Lower leg skin (tissue), 4 donors: ENCODE measurements at places on chromosomes 2 and 18. TPM values are rescaled to one million over a fixed set of nuclear protein-coding genes. Genes with fewer than 3 reads are reported as not detected.

Gene DTNA
- total RNA-seq, result 5.9 TPM

Gene BCL2
- 20.1 TPM for total RNA-seq

- DNase-seq, result no peak
These were observed 235.0 kb downstream of the KLHL29 start for GRCh38 chr2:23619941-23620340.

DNA sequence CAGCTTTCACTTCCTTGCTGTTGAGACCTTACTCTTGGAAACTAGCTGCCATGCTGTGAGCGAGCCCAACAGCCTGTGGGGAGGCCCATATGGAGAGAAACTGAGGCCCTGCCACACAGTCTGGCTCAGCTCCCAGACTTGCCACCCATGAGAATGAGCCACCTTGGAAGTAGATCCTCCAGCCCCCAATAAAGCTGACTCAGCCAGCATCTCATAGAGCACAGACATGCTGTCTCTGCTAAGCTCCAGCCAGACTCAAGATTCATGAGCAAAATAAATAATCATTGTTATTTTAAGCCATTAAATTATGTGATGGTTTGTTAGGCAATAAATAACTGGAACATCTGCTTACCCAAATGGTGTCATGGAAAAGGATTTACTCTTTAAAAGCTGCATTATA is 53.6 kb upstream of the DDX18 start:
- no peak for DNase-seq

DNA sequence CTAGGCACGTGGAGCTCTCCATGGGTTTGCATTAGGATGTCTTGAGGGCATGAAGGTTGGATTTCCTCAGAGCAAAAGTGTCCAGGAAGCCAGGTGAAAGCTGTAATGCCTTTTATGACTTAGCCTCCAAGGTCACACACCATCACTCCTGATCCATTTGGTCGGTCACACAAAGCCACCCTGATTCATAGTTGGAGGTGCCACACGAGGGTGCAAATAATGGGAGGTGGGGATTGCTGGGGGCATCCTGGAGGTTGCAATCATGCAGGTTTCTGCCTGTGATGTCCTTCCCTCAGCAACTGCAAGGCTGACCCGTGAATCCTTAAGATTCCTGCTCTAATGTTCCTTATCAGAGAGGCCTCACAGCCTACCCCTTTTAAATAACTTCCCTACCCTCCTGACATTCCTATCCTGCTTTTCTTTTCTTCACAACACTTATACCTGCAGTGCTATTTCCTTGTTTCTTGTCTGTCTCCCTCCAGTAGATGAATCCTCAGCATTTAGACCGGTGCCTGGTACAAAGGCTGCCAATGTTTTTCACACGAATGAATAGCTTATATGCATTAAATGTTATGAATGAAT is 97.1 kb downstream of the LIPG start:
- no peak for DNase-seq

Gene MARCO
- total RNA-seq, result 0.91 TPM

- DNase-seq, result no peak
These were observed 132.6 kb downstream of the C1D start for GRCh38 chr2:67930156-67930555.

Gene STEAP3
- 16.7 TPM for total RNA-seq

GRCh38 chr2:6993229-6993640 is 76.0 kb downstream of the RNF144A start:
- no peak for DNase-seq

Gene RAB27B
- total RNA-seq, result 34.8 TPM

Gene HS6ST1
- 56.2 TPM for total RNA-seq

Gene FBXO15
- not detected for total RNA-seq

Gene HOXD10
- 1.4 TPM for total RNA-seq

DNA sequence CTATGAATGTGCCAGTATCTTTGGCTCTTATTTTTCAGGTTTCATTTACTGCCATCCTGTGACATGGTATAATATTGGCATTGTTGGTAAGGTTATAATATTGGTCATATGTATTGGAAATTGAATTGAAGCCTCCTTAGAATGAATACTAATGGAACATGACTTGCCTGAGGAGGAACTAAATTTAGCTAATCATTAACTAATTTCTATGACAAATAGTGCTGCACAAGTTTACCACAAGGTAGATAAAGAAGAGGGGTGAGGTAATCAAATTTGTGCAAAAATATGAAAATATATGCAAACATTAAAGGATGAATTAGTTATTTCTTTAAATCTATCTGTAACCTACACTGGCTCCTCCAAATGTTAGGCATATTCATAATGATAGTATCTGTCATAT is 43.2 kb upstream of the ORC2 start:
- DNase-seq, result no peak

DNA sequence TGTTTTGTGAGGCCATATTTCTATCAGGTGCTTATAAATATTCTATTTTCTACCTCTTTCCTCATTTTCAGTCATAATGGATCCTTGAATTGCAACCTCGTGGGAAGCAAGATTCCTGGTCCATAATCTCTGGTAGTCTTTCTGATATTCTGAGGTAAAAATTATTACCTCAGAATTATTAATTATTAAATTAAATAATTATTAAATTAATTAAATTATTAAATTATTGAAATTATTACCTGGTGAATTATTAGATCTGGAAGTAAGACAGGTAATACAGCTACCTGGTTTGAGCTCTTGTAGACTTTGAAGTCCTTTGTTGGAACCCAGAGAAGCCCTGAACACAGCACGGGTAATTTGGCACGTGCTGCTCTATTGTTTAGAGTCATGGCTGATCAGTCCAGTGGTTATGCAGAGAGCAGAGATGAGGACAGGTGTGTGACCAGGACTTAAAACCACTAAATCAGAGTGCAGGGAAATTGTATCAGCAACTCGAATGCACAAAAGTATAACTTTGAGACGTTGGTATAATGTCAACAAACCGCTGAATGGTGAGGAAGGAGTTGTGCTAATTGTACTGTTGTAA is 46.8 kb upstream of the PTPRM start:
- no peak for DNase-seq

Gene POTEI
- not detected for total RNA-seq

Gene NDUFV2
- 111 TPM for total RNA-seq

GRCh38 chr2:96688649-96689430 is 46.3 kb downstream of the FER1L5 start:
- no peak for DNase-seq

- DNase-seq, result no peak
These were observed 50.7 kb downstream of the CIB4 start for GRCh38 chr2:26590508-26590907.

Gene GREB1L
- total RNA-seq, result 4.3 TPM

Gene ZEB2
- total RNA-seq, result 28.0 TPM

Gene RAB6D
- not detected for total RNA-seq

DNA sequence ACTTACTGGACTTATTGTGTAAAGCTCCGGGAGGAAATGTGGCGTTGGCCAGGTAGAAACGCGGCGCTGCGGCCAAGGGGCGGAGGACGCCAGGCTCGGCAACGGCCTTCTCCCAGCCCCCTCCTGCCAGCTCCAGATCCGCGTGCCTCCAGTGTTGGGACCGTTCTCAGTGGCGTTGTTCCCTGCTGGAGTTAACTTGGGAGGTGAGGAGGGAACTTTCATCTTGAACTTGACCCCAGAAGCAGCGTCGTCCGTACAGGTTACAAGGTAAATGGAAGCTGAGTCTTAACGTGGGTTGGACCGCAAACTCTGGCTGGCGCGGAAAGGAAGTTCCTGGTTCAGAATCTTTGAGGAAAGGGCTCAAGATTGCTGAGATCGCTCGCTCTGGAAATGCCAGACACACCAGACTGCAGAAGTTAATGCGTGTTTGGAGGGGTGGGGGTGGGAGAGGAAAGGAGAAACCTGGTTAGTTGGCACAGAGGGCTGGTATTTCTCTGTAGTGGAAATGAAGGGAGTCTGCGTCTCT is 1.3 kb downstream of the TANC1 start:
- no peak for DNase-seq

- no peak for DNase-seq
These were observed 33.4 kb downstream of the THSD7B start for GRCh38 chr2:136798766-136799165.

DNA sequence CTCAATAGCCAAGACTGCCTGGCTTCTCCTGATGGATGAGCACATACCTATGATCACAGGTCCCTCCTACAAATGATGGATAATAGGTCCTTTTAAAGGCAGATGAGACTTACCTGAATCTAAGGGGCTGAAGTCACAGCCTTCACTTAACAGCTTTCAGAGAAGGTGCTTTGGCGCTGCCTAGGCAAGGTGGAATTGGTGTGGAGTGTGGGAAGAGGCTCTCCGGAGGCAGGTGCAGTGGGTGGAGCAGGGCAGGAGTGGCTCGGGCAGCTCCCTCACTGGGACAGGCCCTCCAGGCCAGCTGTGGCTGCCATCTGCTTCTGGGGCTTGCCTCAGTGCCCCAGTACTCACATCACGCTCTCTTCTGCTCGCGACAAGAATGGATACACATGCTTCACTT is 99.0 kb upstream of the TPO start:
- DNase-seq, result no peak

Gene STPG4
- total RNA-seq, result not detected

DNA sequence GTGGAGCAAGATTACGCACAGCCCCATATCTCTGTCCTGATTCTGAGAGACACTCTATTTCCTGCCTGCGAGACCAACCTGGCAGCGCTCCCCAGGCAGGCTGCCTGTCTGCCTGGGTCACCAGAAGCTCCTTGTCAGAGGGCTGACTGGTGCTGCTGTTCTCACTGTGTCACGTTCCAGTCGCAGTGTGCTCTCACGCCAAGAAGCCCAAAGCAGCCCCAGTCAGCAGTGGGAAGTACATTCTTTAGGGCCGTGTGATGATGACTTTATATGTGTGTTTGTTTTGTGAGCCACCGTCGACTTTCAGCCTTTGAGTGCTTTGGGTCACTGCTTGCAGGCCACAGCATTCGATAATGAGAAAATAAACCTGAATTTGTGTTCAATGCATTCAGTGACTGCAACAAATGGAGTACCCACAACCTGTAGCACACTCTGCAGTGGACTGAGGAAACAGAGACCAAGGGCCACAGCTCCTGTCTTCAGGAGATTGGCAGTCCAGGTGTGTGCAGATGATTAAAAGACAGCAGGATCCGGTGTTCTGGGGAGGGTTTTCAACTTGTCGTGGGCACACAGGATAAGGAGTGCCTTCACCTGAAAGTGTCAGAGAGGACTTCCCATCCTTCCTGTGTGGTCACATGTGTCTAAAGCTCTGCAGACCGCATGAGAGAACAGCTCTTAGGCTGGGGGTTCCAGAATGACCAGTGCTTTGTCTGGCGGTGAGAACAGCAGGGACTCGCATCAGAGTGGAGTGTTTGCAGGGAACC is 4.8 kb downstream of the TNFRSF11A start:
- DNase-seq, result no peak

DNA sequence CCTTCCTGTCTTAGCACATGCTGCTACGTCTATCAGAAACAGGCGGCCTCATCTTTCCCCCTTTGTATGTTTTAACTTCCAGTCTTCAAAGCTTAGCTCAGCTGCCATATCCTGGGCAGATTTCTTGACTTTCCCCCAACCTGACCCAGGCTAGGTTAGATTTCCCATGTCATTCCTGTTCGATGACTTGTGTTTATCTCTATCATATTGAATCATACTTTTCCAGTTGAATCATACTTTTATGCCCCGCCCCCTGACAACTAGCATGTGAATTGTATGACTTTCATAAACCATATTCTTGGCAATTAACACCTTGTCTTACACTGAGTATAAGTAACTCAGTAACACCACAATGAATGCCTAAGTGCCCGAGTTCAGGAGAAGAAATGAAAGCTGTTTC is 128.3 kb downstream of the CYRIA start:
- no peak for DNase-seq

DNA sequence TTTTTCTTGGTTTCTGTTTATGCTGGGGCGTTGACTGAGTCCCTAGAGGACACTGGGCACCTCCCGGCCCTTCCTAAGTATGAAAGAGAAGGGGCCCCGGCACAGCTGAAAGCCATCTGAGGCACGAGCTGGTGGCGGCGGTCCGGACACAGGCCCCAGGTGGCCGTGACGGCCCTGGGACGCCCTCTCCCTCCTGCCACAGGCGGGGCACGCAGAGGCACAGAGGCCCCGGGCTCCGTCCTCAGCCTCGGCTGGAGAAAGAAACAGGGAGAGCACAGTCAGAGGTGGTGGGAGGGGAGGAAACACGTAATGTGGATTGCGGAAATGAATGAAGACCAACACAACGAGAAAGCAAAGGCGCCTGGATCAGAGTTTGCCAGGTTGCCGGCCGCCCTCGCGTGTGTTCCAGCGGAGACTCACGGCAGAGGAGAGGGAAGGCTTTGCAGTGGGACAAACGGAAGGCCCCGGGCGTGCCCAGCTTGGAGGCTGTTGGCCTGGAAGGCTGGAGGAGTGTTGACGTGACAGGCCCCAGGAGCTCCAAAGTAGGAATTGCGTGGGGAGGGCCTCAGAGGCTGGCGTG is 119.1 kb downstream of the PTGR3 start:
- no peak for DNase-seq

DNA sequence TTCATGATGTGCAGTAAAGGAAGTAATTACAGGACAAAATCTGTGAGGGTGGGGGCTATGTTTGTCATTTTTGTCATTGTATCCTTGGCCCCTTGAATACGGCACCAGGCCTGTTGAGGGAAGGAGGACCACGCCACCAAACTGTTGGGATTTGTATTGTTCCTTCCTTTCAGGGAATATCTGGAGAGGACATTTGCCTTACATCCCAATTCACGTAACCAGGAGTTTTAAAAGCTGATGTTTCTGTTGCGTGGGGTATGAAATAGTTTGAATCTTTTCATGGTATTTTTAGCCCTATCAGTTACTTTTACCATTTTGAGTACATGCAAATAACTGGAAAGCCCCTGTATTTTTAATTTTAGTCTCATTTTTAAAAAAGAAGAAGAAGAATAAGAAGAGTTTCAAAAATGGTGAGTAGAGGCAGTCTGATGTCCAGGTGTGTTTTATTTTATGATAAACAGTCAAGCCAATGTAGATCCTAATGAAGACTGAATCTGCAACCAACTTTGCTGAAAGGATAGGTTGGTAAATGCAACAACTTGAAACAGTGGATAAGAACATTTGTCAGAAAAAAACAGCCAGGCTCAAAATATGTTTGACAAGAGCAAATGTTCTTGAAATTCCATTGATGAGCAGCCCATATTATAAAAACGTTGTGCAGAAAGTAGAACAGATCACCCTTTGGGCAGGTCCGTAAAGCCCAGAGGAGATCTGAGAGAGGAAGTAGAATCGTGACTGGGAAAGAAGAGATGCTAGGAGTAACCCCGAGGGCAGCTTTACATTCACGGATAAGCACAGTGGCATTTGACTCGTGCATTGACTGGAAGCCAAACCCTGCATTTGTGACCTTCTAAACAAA is 54.5 kb downstream of the RASGRP3 start:
- no peak for DNase-seq

DNA sequence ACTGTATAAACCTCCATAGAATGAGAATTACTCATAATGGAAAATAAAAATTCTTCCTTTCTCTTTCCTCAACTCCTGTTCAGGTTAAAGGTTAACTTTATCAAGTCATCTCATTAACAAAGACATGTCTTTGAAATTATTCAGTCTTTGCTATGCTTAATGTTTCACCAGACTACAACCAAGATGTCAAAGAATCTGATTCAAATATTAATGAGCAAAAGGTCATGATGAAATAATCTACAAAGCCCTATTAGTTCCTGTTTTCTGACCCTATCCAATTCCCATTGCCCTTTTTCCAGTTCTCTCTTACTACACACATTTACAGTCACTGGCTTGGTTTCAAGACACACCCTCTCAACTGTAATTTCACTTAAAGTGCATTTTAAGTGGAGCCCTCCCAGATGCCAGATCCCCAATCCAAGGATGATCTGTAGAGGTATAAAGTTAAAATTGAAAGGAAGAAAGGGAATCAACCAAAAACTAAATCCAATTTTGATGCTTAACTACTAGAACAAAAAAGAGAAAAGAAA is 246.9 kb upstream of the CYP26B1 start:
- DNase-seq, result no peak

Gene TRABD2A
- total RNA-seq, result 1.5 TPM
